ENCODE measurements at places on chromosomes 1 and 21.

DNA sequence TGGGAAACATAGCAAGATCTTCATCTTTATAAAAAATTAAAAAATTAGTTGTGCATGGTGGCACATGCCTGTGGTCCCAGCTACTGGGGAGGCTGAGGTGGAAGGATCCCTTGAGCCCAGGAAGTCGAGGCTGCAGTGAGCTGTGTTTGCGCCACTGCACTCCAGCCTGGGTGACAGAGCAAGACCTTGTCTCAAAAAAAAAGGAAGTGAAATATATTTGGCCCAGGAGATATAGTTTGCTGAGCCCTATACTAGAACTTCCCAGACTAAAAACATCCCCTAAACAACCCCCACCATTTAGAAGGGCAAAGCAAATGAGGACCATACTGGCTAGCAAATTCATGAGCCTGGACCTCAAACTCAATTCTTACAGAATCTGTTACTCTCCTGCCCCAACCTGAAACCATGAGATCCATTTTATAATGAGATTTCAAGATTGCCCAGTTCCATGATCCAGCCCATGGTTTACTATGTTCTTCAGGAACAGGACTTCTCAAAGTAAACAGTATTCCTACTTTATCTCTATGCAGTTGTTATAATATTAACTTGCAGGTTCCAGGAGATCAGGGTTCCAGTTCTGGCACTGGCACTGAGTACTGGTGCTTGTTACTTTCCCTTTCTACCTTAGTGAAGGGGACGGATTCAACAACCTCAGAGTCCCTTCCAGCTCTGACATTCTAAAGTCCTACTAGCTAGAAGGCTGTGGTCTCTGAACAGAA, 48.9 kb upstream of the TADA1 start:
- H3K36me3 ChIP-seq = no peaks in the 10 kb centered on the region
- no peak overlapping the region for H3K27ac ChIP-seq
- peaks cover 11% of the 10 kb centered on the region for H3K27me3 ChIP-seq
- no peak overlapping the region for H3K4me3 ChIP-seq
- no peaks in the 10 kb centered on the region for H3K4me1 ChIP-seq

DNA sequence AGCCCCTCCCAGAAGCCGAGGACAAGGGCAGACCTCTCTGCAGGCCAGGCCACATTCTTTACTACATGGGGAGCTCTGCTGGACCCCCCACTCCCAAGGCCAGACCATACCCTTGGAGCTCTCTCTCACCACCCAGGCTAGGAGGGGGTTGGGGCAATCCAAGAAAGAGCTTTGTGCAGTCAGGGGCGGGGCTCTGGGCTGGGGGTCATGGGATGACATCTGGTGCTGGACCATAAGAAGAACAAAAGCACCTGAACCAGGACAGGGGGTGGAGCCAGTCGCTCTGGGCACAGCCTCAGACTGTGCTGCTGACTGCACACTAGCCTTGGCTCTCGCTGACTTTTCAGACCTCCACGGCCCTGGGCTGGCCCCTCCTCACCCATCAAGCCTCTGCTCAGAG, 23.1 kb upstream of the AJAP1 start:
- no peak for DNase-seq
- H3K36me3 ChIP-seq = no peaks in the 10 kb centered on the region
- no peaks in the 10 kb centered on the region for H3K27me3 ChIP-seq
- no peak overlapping the region for H3K4me3 ChIP-seq

DNA sequence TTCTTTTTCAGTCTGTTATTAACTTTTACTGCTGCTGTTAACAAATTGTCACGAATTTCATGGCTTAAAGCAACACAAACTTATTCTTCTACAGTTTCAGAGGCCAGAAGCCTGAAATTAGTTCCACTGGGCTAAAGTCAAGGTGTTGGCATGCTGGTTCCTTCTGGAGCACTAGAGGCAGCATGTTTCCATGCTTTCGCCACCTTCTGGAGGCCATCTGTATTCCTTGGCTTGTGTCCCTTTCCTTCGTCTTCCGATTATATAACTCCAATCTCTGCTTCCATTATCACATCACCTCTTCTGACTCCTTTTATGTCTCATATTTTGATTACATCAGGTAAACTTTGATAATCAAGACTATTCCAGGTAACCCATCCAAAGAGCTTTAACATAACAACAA, 1742.1 kb downstream of the BRINP3 start:
- no peaks in the 10 kb centered on the region for H3K27me3 ChIP-seq
- no peak overlapping the region for H3K27ac ChIP-seq
- H3K36me3 ChIP-seq = no peaks in the 10 kb centered on the region
- H3K4me1 ChIP-seq = no peaks in the 10 kb centered on the region

GRCh38 chr1:33219886-33220661, 36.2 kb upstream of the ZNF362 start:
- H3K27me3 ChIP-seq = no peaks in the 10 kb centered on the region
- no peak for DNase-seq
- no peak overlapping the region for H3K4me3 ChIP-seq
- no peak overlapping the region for H3K27ac ChIP-seq
- no peaks in the 10 kb centered on the region for H3K36me3 ChIP-seq

DNA sequence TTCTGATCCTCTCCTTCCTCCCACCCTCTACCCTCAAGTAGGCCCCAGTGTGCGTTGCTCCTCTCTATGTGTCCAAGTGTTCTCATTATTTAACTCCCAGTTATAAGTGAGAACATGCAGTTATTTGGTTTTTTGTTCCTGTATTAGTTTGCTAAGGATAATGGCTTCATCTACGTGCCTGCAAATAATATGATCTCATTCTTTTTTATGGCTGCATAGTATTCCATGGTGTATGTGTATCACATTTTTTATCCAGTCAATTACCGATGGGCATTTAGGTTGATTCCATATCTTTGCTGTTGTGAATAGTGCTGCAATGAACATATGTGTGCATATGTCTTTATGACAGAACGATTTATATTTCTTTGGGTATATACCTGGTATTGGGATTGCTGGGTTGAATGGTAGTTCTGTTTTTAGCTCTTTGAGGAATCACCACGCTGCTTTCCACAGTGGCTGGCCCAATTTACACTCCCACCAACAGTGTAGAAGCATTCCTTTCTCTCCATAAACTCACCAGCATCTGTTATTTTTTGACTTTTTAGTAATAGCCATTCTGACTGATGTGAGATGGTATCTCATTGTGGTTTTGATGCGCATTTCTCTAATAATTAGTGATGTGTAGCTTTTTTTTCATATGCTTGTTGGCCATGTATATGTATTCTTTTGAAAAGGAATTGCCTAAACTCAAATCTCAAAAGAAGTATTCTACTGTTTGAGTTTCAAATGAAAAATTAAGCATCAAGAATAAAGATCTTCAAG, 116.9 kb downstream of the ETS2 start:
- no peak for DNase-seq
- no peak overlapping the region for H3K4me3 ChIP-seq

GRCh38 chr1:153375511-153375910, at the start of gene S100A12:
TSS of gene S100A12 (minus strand) at chr1:153375621. CDS start at chr1:153374592, 1,029 bp downstream.
- no peaks in the 10 kb centered on the region for H3K36me3 ChIP-seq
- H3K4me1 ChIP-seq = no peaks in the 10 kb centered on the region
- H3K27me3 ChIP-seq = no peaks in the 10 kb centered on the region
- DNase-seq = peak; percentile 19
- H3K4me3 ChIP-seq = no peak within 1 kb of the TSS
- H3K27ac ChIP-seq = no peak within 1 kb of the TSS

DNA sequence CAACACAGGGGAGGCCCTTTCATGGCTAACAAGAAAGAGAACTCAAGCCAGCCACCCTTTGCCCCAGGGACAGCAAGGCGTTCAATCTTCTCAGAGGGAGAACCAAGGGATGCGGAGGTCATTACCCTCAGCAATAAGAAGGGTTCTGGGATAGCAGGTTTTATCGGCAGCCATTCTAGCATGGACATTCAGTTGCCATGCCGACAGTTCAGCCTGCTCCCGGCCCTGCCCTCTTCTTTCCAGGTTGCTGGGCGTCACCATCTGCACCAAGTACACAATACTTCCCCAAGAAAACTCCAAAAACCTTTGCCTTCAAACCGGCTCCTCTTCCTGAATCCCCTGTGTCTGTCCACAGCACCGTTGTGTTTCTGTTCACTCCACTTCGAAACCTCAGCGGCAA, 47.1 kb downstream of the SYT2 start:
- H3K4me1 ChIP-seq = no peaks in the 10 kb centered on the region
- DNase-seq = no peak
- H3K27me3 ChIP-seq = no peaks in the 10 kb centered on the region
- H3K36me3 ChIP-seq = no peaks in the 10 kb centered on the region
- H3K4me3 ChIP-seq = no peak overlapping the region
- no peak overlapping the region for H3K27ac ChIP-seq

- DNase-seq = no peak
- no peaks in the 10 kb centered on the region for H3K4me1 ChIP-seq
- H3K27ac ChIP-seq = no peak overlapping the region
- no peaks in the 10 kb centered on the region for H3K27me3 ChIP-seq
Measured at GRCh38 chr1:178196631-178197030, 102.7 kb downstream of the RASAL2 start.

- DNase-seq = no peak
- no peaks in the 10 kb centered on the region for H3K36me3 ChIP-seq
- no peaks in the 10 kb centered on the region for H3K27me3 ChIP-seq
- H3K27ac ChIP-seq = no peak overlapping the region
Measured at GRCh38 chr1:92461364-92462097, 25.2 kb downstream of the GFI1 start.
